ENCODE measurements at places on chromosomes 6 and 20.

DNA sequence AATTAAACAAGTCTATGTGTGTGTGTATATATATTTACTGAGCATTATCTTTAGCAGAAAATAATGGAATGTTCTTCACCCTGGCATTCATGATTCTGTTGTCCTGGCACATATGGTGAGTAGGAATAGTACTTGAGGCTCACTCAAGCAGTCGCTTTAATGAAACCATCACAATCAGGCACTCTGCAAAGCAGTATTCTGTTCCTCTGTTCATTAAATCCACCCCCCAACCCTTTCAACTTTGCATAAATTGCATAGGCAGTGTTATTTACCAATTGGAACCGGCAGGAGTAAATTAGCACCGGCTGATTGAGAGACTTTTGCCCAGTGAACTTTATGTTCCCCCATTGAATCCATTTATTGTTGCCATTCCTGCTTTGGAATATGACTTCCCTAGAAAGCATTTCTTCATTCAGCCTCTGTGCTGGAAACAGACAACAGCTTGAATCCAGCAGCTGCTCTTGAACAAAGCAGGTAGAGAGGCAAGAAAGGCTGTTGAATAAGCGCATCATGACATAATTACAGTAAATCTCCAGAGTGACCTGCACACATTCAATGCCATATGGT, 268.0 kb upstream of the RNF217 start:
- DNase-seq, result no peak

GRCh38 chr6:141029908-141030307, 1102.8 kb upstream of the GJE1 start:
- DNase-seq, result no peak

DNA sequence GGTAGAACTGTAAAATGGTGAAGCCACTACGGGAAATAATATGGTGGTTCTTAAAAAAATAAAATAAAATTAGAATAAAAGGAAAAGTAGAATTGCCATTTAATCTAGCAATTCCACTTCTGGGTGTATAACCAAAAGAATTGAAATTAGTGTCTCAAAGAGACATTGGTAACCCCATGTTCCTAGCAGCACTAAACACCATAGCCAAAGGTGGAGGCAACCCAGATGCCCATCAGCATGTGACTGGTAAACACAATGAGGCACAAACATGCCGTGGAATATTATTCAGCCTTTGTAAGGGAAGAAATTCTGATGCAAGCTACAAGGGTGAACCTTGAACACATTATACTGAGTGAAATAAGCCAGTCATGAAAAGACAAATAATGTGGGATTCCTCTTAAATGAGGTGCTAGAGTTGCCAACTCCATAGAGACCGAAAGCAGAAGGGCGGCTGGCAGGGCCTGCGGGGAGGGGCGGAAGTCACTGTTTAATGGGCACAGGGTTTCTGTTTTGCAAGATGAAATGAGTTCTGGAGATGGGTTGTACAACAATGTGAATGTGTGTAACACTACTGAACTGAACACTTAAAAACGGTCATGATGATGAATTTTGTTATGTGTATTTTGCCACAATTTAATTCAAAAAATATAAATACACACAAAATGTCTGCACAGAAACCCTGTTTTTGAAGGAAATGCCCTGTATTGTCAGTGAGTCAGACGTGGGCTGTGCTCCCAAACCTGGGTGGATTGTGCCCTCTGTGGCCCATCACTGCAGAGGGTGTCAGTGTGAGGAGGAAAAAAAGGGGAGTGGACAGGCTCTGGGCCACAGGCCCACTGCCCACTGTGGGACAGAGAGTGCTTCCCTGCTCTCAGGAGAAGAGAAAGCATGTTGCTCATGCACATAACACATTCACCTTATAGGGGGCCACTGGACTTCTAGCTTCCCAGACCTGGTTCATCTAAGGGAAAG, 49.6 kb upstream of the CD93 start:
- DNase-seq, result no peak

- DNase-seq, result no peak
Observed at GRCh38 chr6:91181416-91181815, 594.5 kb upstream of the MAP3K7 start.

DNA sequence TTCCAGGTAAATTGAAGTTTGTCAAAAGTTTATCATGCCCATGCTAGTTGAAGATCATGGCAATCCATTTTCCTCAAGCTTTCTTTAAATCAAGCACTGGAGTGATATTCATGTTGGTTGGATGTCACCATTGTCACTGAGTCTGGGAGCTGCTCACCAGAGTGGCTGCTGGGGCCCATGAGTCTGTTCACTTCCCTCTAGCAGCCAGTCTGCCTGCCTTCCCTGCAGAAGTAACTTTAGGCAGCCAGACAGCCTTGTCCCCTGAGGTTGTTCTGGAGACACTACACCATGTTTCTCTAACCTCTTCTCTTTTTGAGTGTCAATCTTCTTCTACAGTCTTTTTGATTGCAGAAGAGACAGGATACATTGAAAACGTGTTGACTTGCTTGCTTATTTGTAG, 5.5 kb downstream of the SIRT5 start:
- DNase-seq, result no peak

- peak; percentile 51 for DNase-seq
Observed at GRCh38 chr6:31403283-31404060, at the start of gene MICA. Gene MICA, plus strand, starts transcription at chr6:31403595. Its CDS starts 38 bp downstream, at chr6:31403633.

DNA sequence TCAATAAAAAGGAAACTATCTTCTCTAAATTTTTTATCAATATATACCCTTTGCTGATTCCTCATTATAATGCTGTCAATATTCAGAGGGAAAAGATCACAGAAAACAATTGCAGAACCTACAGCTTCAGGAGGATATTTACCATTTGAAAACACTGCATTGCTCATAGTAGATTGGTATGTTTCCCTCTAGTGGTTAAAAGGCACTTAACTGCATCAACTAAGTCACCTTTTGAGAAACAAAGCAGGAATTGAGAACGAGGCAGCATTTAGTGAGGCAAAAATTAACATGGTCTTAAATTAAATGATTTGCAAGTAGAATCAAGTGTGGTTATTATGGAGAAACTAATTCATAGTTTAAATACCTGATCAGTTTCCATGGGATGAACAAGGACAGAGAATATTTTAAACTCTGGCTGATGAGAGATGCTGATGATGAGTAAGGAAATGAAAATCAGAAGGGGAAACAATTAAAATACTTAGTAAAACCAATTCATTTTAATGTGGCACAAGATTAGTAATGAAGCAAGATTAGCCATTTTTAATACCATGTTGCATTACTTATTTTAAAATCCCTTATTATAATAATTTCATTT, 642.1 kb downstream of the EPHA7 start:
- DNase-seq, result no peak

- no peak for DNase-seq
Observed at GRCh38 chr6:139768196-139768595, 393.7 kb upstream of the CITED2 start.

GRCh38 chr20:53891306-53891894, 179.0 kb downstream of the BCAS1 start:
- DNase-seq, result no peak

GRCh38 chr6:159038914-159039884, 5.6 kb downstream of the TAGAP start:
- no peak for DNase-seq

GRCh38 chr20:64189986-64190385, 25.7 kb downstream of the MYT1 start:
- DNase-seq, result no peak

- DNase-seq, result no peak
Observed at GRCh38 chr6:35356391-35356790, 14.0 kb downstream of the PPARD start.

DNA sequence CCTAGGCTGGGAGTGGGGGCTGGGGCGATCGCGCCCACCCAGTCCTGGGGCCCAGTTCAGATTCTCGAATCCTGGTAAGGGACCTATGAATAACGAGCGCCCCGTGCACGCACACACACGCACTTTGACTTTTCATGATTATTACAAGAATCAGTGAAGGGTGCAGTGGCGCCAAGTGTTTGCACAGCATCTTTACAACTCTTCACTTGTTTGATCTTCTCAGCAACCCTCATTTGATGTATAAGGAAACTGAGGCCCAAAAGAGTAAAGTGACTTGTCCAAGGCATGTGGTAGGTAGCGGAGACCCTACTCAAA, 863 bp upstream of the LRFN2 start:
- no peak for DNase-seq

GRCh38 chr20:12978126-12978394, 30.7 kb upstream of the SPTLC3 start:
- no peak for DNase-seq

DNA sequence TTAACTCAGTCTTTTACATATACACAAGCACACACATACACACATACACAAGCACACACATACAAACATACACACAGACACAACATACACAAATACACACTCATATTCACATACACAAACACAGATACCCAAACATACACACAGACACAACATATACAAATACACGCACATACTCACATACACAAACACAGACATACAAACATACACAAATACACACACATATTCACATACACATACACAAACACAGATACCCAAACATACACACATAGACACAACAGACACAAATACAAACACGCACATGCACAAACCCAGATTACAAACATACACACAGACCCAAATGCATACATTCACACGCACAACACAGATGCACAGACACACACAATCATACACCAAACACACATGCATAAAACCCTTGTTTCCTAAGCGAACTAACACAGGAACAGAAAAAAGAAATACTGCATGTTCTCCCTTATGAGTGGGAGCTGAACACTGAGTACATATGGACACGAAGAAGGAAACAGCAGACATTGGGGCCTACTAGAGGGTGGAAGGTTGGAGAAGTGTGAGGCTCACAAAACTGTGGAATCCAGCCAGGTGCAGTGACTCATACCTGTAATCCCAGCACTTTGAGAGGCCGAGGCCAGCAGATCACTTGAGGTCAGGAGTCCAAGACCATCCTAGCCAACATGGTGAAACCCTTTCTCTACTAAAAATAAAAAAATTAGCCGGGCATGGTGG, 34.2 kb downstream of the PIM1 start:
- DNase-seq, result no peak

GRCh38 chr20:62644802-62645496, 2.6 kb downstream of the SLCO4A1 start:
- DNase-seq, result no peak

- no peak for DNase-seq
Observed at GRCh38 chr6:135163440-135163738, 17.7 kb upstream of the MYB start.

- no peak for DNase-seq
Observed at GRCh38 chr6:33237741-33238140, 29.4 kb downstream of the RING1 start.

- DNase-seq, result no peak
Observed at GRCh38 chr20:7853493-7853892, 86.8 kb downstream of the HAO1 start.

- DNase-seq, result no peak
Observed at GRCh38 chr6:306641-307061, 14.4 kb downstream of the DUSP22 start.

DNA sequence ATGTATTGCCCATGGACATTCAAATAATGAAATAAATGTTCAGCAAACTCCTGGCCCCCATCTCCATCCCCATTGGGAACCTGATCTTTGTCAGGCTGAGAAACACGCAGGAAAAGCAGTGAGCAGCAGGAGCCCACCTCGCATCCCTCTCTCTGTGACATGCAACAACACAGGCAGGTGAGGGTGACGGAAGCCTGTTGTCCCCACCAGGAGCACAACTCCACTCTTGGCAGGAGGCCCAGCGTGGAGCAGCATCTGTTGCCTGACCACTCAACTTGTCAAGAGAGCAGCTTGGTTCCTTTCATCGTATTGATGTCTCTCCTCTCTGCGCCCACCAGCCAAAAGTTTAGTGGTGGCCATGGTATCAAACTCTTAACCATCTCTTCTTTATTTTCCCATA, 586.9 kb upstream of the ARID1B start:
- no peak for DNase-seq

GRCh38 chr6:29071831-29072723, 15.0 kb downstream of the OR2B3 start:
- no peak for DNase-seq

GRCh38 chr20:29497261-29497671, 1760.2 kb upstream of the DEFB115 start:
- DNase-seq, result peak; percentile 17

GRCh38 chr6:168264593-168265335, 54.8 kb downstream of the DACT2 start:
- no peak for DNase-seq

Measured in stimulated activated CD8-positive, alpha-beta memory T cell treated with anti-CD3 and anti-CD28 coated beads, Interleukin-4, amount 100 ng/mL, for 1 hour (primary cell).